ENCODE measurements at places on chromosomes 5 and 9. TPM values are rescaled to one million over a fixed set of nuclear protein-coding genes. Genes with fewer than 3 reads are reported as not detected.

- H3K4me3 ChIP-seq = no peak overlapping the region
- H3K4me1 ChIP-seq = no peaks in the 10 kb centered on the region
- H3K27ac ChIP-seq = no peak overlapping the region
- no peaks in the 10 kb centered on the region for H3K27me3 ChIP-seq
- H3K36me3 ChIP-seq = no peaks in the 10 kb centered on the region
- DNase-seq = no peak
These were observed 38.3 kb upstream of the RORB start for GRCh38 chr9:74458832-74459231.

LTC4S gene
- total RNA-seq = 0.95 TPM

DNA sequence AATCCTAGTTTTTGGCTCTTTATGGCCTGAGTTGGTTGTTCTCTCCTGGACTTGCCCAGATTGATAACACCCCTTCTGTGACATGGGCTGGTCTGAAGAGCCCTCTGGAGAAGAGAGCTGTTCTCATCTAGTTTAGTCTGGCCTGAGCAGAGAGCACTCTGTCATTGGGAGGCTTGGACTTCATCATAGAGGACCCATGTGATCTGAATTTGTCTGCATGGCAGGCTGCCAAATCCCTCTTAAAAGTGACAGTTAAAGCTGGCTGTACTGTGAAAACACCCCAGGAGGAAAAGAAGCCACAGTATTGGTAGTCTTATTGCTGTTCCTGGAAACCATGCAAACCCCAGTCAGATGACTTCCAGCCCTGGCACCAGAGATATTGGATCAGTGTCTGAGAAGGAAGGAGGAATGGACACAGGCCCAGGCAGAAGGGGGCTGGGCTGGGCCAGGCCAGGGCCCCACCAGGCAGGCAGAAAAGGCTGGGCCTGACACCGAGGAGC, 3.7 kb upstream of the WDR31 start:
- DNase-seq = no peak
- H3K27me3 ChIP-seq = peaks cover 17% of the 10 kb centered on the region
- no peaks in the 10 kb centered on the region for H3K36me3 ChIP-seq
- no peak overlapping the region for H3K27ac ChIP-seq

- H3K4me3 ChIP-seq = no peak overlapping the region
- H3K36me3 ChIP-seq = no peaks in the 10 kb centered on the region
- H3K27ac ChIP-seq = no peak overlapping the region
- no peaks in the 10 kb centered on the region for H3K27me3 ChIP-seq
- DNase-seq = no peak
These were observed 139.9 kb downstream of the RFX3 start for GRCh38 chr9:3385871-3386270.

GRCh38 chr5:110105692-110106091, 416.0 kb downstream of the MAN2A1 start:
- H3K4me1 ChIP-seq = no peaks in the 10 kb centered on the region
- no peaks in the 10 kb centered on the region for H3K36me3 ChIP-seq
- H3K4me3 ChIP-seq = no peak overlapping the region
- DNase-seq = no peak
- H3K27me3 ChIP-seq = no peaks in the 10 kb centered on the region

- no peak for DNase-seq
- no peaks in the 10 kb centered on the region for H3K27me3 ChIP-seq
- H3K27ac ChIP-seq = no peak overlapping the region
- no peaks in the 10 kb centered on the region for H3K36me3 ChIP-seq
- no peak overlapping the region for H3K4me3 ChIP-seq
These were observed 103.8 kb upstream of the LIFR start for GRCh38 chr5:38660194-38660668.

GRCh38 chr5:5044247-5044840, 95.8 kb upstream of the ADAMTS16 start:
- H3K27ac ChIP-seq = no peak overlapping the region
- H3K4me3 ChIP-seq = no peak overlapping the region
- no peaks in the 10 kb centered on the region for H3K27me3 ChIP-seq
- H3K4me1 ChIP-seq = no peaks in the 10 kb centered on the region
- H3K36me3 ChIP-seq = no peaks in the 10 kb centered on the region

DNA sequence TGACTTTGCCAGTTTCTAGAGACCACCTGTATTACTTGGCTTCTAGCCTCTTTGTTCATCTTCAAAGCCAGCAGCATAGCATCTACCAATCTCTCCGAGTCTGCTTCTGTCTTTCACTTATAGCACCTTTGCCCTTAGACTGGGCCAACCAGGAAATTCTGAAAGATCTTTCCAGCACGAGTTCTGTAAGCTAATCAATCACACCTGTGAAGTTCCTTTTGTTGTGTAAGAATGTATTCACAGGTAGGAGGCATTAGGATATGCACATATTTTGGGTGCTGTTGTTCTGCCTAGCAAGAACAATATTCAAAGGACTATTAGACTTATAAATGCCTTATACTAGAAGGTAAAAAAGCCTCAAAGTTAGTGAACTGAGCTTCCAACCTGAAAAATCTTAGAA, 232.1 kb downstream of the CDH12 start:
- no peak overlapping the region for H3K27ac ChIP-seq
- H3K4me3 ChIP-seq = no peak overlapping the region
- peaks cover 4% of the 10 kb centered on the region for H3K4me1 ChIP-seq

DNA sequence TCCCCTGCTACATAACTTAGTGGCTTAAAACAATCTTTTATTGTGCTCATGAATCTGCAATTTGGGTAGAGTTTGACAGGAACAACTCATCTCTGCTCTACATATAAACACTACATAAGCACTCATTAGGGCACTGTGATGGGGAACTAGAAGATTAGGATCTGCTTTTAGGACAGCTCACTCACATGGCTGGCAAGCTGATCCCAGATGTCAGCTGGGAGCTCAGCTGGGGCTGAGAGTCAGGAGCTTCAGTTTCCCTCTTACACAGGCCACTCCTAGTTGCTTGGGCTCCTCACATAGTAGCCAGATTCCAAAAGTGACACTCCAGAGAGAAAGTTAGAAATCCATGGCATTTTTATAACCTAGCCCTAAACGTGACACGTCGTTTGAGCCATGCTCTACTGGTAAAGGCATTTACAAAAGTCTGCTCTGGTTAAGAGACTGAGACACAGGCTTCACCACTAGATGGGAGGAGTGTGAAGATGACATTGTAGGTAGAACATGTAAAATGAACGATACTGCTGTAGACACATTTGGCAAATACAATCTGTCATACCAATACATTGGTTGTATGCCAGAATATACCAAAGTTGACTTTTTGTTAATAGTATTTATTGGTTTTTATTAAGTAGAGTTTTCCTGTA, 23.6 kb downstream of the SCAI start:
- no peaks in the 10 kb centered on the region for H3K4me1 ChIP-seq
- H3K27ac ChIP-seq = no peak overlapping the region
- DNase-seq = no peak
- H3K27me3 ChIP-seq = no peaks in the 10 kb centered on the region
- no peak overlapping the region for H3K4me3 ChIP-seq

DNA sequence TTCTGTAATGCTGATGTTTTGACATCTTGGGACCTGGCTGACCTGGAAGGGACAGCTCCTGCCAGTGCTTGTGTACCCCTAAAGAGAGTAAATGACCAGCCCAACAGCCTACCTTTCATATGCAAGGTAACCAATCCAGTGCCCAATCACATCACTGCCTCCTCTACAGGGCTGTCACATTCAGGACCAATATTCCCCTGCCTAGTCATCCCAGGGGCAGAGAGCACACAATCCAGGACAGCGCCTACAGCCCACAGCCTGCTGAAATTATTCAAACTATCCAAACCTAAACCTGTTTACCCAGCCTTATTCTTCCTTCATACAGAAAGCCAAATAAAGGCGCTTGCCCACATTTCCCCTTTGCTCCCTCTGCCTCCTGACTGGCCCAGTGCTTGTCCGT, 284.1 kb downstream of the CTNND2 start:
- no peaks in the 10 kb centered on the region for H3K4me1 ChIP-seq
- no peak overlapping the region for H3K27ac ChIP-seq
- H3K27me3 ChIP-seq = no peaks in the 10 kb centered on the region
- H3K4me3 ChIP-seq = no peak overlapping the region

GRCh38 chr9:134455934-134456755, 129.9 kb downstream of the RXRA start:
- H3K4me1 ChIP-seq = peaks cover 19% of the 10 kb centered on the region
- H3K27me3 ChIP-seq = no peaks in the 10 kb centered on the region
- peak overlapping the region; percentile 30 for H3K4me3 ChIP-seq

PKD2L2 gene
- total RNA-seq = not detected

SETX gene
- total RNA-seq = 47.7 TPM

DNA sequence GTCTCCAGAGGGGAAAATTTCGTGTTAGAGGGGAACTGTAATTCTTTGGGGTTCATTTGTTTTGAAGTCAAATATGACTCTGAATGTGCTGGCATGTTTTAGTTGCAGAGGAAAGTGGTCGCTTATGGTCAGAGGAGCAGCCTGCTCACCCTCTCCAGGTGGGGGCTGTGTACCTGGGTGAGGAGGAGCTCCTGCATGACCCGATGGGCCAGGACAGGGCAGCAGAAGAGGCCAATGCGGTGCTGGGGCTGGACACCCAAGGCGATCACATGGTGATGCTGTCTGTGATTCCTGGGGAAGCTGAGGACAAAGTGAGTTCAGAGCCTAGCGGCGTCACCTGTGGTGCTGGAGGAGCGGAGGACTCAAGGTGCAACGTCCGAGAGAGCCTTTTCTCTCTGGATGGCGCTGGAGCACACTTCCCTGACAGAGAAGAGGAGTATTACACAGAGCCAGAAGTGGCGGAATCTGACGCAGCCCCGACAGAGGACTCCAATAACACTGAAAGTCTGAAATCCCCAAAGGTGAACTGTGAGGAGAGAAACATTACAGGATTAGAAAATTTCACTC, 13.5 kb downstream of the TXNDC15 start:
- H3K4me3 ChIP-seq = no peak overlapping the region
- DNase-seq = no peak
- peaks cover 2% of the 10 kb centered on the region for H3K36me3 ChIP-seq
- no peak overlapping the region for H3K27ac ChIP-seq
- no peaks in the 10 kb centered on the region for H3K4me1 ChIP-seq

DNA sequence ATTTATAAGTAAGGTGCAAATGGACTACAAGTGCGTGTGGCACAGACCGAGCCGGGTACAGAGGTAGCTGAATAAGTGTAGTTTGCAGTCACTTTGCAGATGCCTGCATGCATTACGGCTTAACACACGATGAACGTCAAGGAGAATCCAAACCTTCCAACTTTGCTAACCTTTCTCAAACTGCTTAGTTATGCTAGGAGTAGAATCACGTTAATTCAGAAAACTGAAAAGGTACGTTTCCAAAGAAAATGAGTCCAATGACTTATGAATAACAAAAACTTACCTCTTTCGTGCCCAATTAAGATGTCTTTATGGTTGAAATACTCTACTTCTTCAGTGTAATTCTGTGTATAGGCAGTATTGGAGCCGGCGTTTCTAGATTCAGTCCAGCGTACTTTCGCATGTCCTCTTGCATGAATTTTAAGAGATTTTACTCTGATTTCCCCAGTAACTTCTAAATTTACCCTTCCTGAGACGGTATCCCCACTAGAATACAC, 539 bp downstream of the ARRDC3 start:
- peak; percentile 71 for DNase-seq
- no peaks in the 10 kb centered on the region for H3K36me3 ChIP-seq
- no peaks in the 10 kb centered on the region for H3K27me3 ChIP-seq
- peaks cover 21% of the 10 kb centered on the region for H3K4me1 ChIP-seq
- peak overlapping the region; percentile 90 for H3K4me3 ChIP-seq
- H3K27ac ChIP-seq = peak overlapping the region; percentile 96

GRCh38 chr5:169022718-169023117, 278.2 kb downstream of the SLIT3 start:
- H3K4me1 ChIP-seq = no peaks in the 10 kb centered on the region
- H3K36me3 ChIP-seq = no peaks in the 10 kb centered on the region
- H3K27me3 ChIP-seq = no peaks in the 10 kb centered on the region

DNA sequence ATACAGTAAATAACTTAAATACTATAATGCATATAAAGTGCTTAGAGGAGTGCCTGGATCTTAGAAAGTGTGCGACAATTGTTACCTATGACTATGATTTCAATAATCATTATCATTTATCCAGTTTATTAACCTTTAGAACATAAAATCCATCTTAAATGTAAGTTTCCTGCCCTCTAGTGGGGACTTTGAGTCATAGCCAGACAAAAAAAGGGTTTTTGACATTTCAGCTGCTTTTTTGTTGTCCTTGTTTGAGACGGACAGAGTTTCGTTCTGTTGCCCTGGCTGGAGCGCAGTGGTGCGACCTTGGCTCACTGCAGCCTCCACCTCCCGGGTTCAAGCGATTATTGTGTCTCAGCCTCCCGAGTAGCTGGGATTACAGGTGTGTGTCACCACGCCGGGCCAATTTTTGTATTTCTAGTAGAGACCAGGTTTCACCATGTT, 9.7 kb upstream of the C9orf152 start:
- H3K4me1 ChIP-seq = no peaks in the 10 kb centered on the region
- H3K27ac ChIP-seq = no peak overlapping the region

DNA sequence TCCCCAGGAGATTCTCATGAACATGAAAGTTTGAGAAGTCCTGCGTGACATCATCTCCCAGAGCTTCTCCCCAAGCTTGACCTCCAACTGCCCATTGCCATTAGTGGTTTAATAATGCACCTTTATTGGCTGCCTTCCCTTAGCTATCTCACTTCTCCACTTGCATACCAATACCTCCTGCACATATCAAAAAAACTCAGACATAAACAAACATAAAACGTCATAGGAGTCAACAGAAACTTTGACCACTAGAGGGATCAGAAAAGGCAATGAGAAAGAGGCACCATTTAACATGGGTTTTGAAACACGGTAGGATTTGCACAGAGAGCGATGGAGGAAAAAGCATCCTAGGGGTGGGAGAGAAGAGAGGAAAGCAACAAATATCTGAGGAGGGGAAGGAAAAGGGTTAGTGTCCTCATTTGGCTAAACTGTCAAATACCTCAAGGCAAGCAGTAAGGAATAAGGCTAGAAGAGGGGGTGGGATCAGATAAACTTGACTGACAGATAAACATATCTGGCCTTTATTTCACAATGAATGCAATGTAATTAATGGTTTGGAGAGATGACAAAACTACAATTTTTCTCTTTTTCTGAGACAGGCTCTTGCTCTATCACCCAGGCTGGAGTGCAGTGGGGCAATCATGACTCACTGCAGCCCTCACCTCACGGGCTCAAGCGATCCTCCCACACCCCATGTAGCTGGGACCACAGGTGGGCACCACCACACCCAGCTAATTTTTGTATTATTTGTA, 27.0 kb downstream of the GNAQ start:
- no peak for DNase-seq
- peaks cover 32% of the 10 kb centered on the region for H3K4me1 ChIP-seq
- no peak overlapping the region for H3K4me3 ChIP-seq
- no peaks in the 10 kb centered on the region for H3K27me3 ChIP-seq
- no peak overlapping the region for H3K27ac ChIP-seq

MUSK gene
- not detected for total RNA-seq

DNA sequence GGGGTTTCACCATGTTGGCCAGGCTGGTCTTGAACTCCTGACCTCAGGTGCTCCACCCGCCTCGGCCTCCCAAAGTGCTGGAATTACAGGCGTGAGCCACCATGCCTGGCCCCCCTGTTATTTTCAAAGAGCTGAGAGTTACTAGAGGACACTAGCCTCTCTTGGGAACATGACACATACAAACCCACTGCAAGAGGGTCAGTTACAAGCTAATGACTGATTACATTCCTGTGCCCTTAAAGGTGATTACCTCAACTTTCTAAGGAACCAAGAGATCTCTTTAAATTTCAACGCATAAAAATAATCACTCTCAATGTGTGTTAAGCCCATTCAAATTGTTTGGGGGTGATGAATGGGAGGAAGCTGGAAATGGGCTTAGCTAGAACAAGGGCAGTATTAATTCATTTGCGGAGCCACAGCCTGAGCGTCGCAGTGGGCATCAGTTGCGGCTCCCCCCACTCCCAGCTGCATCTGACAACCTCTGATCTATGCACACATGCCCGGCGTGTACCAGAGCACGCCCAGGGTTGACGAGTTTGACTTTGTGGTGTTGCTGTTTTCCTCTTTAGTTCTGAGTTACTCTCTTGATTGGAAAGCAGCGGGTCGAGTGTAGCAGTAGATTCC, 146.9 kb downstream of the GOLPH3 start:
- DNase-seq = no peak
- H3K27me3 ChIP-seq = no peaks in the 10 kb centered on the region
- no peaks in the 10 kb centered on the region for H3K36me3 ChIP-seq
- H3K4me1 ChIP-seq = peaks cover 33% of the 10 kb centered on the region

Data from endothelial cell of umbilical vein (primary cell).